ENCODE measurements at places on chromosomes 3 and 15.

DNA sequence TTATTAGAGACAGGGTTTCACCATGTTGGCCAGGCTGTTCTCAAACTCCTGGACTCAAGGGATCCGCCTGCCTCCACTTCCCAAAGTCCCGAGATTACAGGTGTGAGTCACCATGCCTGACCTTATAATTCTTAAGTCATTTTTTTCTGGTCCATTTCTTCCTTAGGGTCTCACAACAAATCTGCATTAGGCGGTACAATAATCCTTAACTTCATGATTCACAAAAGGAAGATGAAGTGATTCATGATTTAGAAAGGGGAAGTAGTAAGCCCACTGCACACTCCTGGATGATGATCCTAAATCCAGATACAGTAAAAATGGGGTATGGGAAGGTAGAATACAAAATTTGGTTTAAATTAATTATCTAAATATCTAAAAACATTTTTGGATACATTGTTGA is 45.0 kb upstream of the TKT start:
- no peak for DNase-seq

DNA sequence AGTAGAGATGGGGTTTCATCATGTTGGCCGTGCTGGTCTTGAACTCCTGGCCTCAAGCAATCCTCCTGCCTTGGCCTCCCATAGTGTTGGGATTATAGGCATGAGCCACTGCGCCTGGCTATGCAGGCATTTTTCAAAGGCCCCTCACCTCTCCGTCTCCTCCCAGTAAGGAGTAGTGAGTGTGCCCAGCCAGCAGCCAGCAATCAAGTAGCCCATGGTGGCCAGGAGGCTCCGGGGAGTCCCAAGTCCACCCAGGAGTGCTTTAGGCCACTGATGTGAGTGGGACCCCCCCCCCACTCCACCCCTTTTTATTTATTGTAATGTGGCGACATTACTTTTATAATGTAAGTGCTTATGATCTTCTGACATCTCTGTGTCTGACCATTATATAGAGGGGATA is 8.1 kb downstream of the ISG20 start:
- no peak for DNase-seq

DNA sequence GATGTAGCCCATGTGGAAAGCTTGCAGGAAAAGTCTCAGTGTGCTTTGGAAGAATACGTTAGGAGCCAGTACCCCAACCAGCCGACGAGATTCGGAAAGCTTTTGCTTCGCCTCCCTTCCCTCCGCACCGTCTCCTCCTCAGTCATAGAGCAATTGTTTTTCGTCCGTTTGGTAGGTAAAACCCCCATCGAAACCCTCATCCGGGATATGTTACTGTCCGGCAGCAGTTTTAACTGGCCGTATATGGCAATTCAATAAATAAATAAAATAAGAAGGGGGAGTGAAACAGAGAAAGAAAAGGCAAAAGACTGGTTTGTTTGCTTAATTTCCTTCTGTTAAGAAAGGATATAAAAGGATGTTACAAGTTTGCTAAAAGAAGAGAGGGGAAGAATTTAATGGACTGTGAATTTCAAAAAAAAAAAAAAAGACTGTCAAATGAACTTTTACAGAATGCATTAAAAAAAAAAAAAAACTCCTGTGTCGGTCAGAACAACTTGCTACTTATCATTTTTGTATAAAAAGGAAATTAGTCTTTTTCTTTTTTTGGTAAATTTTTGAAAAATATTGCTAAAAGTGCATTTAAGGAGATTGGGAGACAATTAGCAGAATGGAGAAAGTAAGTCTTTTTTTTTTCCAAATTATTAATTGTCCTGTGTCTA is 7.0 kb downstream of the NR2F2 start:
- DNase-seq, result no peak

DNA sequence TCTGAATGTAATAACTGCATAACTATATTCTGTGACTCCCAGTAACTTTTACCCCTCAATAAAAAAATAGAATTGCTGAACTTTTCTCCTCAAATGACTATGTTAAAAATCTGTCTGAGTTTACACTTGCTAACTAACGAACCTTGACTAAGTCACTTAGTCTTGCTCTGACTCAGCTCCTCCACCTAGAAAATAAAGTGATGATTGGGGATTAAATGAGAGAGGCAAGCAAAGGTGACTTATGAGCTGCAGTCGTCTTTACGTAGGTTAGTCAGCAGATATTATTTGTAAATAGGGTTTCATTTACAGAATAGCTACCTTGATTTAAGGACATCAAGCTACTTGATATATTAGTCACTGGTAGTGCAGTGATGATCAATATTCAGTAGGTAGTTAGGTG is 476.9 kb downstream of the MECOM start:
- no peak for DNase-seq

- no peak for DNase-seq
Observed at GRCh38 chr3:87805670-87806069, 253.1 kb downstream of the CGGBP1 start.

DNA sequence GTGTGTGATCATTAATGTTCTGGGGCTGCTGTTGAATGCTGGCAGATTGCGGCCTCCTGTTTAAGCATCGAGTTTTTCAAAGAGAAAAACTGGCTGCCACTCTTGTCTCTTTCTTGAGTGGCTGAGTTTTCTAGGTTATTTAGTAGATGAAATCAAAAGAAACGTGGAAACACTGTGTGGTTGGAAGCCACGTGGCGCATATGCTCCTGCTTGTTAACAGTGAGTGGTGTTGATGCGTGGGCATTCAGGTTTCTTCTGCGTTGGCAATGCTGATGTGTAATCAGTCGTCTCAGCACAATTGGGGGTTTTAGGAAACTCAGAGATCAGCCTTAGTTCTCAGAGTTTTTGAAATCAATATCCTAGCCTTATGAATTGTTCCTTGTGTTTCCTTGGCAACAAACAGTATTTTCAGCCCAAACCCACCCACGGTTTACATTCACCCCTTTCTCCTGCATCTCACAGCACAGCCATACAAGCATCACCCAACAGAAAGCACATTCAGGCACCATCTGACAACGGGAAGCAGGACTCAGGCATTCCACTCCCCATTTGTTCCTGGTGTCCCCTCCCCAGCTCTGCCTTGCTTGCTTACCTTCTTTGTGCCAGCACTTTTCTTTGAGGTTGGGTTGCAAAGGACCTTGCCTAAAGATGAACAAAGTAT is 74.7 kb downstream of the SEC22A start:
- DNase-seq, result no peak

DNA sequence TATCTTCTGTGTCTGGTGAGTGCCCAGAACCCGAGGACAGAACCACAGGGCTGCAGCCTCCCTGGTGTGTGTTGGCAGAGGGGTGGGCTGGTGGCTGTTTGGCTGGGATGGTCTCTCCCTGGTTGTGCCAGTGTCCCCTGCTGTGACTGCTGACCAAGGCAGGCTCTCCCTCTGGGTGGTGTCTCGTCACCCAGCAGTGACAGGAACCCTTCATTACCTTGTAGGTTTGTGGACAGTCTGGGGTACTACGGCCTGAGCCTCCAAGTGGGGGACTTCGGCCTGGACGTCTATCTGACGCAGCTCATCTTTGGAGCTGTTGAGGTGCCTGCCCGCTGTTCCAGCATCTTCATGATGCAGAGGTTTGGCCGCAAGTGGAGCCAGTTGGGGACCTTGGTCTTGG is 6.4 kb upstream of the SLC22A14 start:
- DNase-seq, result no peak

GRCh38 chr3:170724599-170725280 is 138.9 kb upstream of the SLC7A14 start:
- no peak for DNase-seq

GRCh38 chr3:18988614-18989229 is 159.6 kb upstream of the KCNH8 start:
- peak; percentile 65 for DNase-seq

- DNase-seq, result no peak
Observed at GRCh38 chr15:95574053-95574452, 756.4 kb upstream of the NR2F2 start.

- no peak for DNase-seq
Observed at GRCh38 chr3:155895379-155895900, 25.0 kb downstream of the GMPS start.

GRCh38 chr3:136990826-136991225 is 33.0 kb downstream of the IL20RB start:
- DNase-seq, result no peak

DNA sequence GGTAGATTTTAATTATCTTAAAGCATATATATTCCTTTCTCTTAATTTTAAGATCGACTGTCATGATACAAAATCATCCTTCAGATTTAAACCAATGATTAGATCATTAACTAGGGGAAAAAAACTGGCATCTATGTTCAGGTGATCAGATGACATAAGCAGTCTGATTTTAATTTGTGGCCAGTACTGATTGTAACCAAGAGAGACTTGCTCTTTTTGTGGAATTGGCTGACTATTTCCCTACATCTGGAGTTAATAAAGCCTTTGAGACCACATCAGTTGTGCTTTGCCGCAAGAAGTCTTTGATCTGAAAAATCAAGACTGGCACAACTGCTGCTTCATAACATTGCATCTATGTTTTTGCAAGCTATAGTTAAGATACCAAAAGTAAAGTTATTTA is 148.4 kb upstream of the CGNL1 start:
- DNase-seq, result no peak

DNA sequence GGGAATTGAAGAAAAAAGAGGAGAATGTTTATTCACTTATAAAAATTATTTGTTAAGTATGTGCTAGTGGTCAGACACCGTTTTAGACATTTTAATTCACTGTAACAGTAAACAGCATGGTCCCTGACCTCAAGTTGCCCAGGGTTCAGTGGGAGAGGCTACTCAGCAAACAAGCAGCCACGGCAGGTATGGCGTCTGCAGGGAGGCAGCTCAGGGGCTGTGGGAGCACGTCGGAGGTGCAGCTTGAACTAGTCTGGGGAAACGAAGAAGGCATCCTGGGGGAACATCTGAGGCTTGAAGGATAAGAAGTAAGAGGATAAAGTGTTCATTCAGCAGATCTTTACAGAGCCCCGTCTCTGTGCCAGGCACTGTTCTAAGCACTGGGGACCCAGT is 66.0 kb downstream of the CRTC3 start:
- DNase-seq, result no peak

GRCh38 chr3:177335728-177336127 is 138.4 kb upstream of the TBL1XR1 start:
- DNase-seq, result no peak

GRCh38 chr3:50612970-50613846 is 1.6 kb upstream of the CISH start:
- no peak for DNase-seq

- no peak for DNase-seq
Observed at GRCh38 chr3:158909870-158910269, 108.0 kb downstream of the MFSD1 start.

GRCh38 chr3:168134931-168135330 is 39.2 kb upstream of the GOLIM4 start:
- DNase-seq, result no peak
